ENCODE measurements at places on chromosomes 16 and 17.

- no peak for DNase-seq
Measured at GRCh38 chr17:64058621-64059020, 38.2 kb upstream of the ICAM2 start.

- DNase-seq: no peak
Measured at GRCh38 chr17:3877220-3877619, 15.6 kb downstream of the CAMKK1 start.

GRCh38 chr17:52297230-52298010 is 138.9 kb upstream of the CA10 start:
- no peak for DNase-seq

DNA sequence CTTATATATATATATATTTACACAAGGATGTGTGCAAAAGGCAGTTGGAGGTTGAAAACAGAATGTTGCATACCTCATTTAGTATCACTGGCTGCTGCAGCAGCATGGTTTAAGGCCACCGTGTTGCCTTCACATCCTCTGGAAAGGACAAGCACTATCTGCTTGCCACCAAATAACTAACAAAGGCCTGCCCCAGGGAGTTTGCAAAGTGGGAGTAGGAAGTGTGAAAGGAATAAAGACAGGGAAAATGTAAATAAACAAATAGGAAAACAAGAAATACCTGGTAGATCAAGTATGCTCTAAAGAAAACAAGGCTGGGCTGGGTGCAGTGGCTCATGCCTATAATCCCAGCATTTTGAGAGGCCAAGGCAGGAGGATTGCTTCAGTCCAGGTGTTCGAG is 33.5 kb upstream of the GFOD2 start:
- DNase-seq: no peak

DNA sequence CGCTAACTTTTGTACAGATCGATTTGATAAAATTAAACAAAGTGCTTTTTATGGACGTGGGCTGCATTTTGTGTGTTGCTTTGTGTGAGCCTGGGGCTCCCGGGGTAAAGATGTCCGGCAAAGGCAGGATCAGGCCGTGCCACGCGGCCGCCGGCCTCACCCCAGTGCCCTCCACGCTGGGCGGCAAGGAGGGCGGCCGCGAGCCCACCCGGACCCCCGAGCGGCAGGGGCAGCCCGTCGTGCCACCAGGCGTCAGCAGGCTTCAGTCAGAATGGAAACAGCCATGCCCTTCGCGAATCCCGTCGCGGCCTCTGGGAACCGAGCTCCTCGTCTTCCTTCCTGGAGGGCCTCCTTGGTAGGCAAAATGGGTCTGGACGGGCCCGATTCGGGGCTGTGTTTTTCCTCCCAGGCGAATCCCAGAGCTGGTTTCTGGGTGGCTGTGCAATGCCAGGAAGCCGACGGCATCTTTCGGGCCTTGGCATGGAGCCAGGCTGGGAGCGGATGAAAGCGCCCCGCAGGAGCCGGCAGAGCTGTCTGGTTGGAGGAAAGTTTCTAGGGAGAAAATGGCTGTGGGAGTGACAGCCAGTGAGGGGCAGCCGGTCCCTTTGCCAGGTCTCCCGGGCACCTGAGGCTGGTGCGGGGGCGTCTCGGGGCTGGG is 5.5 kb downstream of the SOX8 start:
- DNase-seq: no peak

DNA sequence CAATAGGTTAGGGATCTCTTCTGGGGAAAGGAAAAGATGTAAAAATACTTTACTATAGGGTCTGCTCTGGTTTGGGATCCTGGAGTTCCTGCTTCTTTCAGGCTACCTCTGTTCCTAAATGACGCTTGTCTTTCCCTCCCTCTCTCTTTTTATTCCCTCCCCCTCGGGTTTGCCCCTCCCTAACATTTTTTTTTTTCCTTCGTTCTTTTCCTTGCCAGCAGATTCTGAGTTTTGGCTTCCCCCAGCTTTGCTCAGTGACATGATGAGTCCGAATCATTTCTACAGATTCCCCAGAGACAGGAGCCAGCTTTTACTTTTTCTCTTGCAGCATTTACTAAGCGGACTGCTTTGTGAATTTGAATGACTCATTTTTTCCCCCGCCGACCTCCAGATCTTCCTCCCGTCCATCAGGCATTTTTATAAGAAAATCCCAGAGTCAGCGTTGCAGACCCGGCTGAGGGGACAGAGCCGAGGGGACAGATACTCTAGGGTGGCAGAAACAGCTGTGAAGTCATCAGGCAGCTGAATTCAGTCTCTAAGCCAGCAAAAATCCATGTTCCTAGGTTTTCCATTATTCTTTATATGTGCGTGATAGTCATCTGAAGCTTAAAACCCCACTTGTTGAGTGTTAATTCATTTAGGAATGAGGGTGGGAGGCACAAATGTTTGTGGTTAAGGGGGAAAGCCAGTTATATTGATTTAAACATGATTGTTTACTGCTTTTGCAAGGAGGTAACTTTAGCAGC is at the start of gene TMEM100:
TMEM100 (minus strand) TSS at position 123 of the 746 bp plus-strand sequence. CDS start 1,794 bp downstream, outside the sequence.
- DNase-seq: no peak

GRCh38 chr16:10145542-10146035 is 36.6 kb downstream of the GRIN2A start:
- DNase-seq: no peak

DNA sequence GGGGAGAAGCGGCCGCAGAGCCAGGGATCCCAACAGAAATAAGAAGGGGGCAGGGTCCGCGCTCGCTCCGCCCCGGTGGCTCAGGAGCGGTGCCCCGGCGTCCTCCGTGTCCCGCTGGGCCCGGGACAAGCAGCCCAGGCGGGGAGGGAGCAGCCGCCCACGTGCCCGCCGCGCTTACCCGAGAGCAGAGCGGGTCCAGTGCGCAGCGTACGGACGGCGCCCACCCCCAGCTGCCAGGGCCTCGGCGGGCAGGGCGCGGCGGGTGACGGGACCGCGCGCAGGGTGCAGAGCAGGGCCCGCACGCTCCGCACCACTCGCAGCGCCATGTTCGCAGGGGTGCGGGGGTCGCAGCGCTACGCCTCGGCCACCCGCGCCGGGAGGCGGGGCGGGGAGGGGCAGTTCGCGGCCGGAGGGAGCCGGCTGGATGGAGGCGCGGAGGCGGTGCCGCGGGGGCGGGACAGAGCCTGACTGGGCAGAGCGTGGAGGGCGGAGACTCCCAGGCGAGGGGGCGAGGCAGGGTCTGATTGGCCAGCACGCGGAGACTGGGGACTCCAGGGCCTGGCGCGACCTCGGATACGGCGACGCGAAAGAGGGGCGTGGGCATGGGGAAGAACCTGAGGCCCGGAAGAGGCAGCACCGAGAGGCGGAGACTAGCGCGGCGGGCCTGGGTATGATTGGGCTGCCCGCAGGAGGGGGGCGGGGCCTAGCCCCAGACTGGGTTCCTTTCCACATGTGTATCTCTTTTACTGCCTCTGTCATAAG is at the start of gene GCSH:
GCSH (minus strand) TSS at position 443 of the 762 bp plus-strand sequence; CDS start at position 326, 117 bp downstream.
- peak; percentile 99 for DNase-seq

DNA sequence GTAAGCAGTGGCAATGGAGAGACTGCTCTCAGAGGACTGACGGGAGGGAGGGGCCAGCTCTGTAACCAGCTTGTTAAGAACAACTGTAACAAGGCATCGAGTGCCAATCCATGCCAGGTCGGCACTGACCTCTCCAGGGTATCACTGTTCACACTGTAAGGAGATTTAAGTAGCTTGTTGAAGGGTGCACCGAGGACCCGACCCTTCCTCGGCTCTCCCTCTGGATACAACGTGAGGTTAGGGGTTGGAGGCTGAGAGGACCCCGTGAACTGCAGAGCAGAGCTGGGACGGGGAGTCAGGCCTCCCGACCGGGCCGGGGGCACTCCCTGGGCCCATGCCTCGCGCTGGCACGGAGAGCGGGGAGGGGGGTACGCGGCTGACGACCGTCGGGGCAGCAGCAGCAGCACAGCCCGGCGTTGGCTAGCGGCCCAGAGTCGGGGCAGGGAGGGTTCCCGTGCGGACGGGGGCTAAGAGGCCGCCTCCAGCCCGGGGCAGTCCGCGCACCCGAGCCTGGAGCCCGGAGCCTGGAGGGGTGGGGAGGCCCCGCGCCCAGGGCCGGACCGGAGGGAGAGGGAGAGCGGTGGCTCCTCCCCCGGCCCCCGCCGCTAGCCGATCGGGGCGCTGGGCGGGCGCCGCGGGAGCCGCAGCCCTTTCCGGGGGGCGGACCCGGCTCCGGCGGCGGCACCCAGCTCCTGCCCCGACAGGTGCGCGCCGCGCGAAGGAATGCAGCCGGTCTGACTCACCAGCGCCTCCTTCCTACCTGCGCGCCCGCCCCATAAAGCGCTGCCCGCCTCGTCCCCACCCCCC is at the start of gene ITGB4:
ITGB4 (plus strand) TSS at position 804 of the 807 bp plus-strand sequence. CDS start 3,245 bp downstream, outside the sequence.
- DNase-seq: peak; percentile 72

- peak; percentile 66 for DNase-seq
Measured at GRCh38 chr16:84548971-84549844, 44.7 kb upstream of the MEAK7 start.

DNA sequence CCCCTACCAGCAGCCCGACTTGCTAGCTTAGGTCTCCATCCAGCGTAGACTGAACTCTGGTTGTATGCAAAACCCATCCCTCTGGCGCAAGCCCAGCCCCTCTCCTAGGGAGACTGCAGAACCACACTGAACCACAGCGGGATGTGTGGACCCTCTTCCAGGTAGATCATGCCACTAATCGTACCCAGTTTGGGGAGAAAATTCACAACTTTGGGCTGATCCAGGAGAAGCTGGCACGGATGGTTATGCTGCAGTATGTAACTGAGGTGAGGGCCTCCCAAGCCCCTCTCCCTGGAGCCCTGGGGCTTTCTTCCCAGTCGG is 3.2 kb downstream of the ACADVL start:
- no peak for DNase-seq

- DNase-seq: no peak
Measured at GRCh38 chr17:37067555-37068111, 118.9 kb downstream of the AATF start.

DNA sequence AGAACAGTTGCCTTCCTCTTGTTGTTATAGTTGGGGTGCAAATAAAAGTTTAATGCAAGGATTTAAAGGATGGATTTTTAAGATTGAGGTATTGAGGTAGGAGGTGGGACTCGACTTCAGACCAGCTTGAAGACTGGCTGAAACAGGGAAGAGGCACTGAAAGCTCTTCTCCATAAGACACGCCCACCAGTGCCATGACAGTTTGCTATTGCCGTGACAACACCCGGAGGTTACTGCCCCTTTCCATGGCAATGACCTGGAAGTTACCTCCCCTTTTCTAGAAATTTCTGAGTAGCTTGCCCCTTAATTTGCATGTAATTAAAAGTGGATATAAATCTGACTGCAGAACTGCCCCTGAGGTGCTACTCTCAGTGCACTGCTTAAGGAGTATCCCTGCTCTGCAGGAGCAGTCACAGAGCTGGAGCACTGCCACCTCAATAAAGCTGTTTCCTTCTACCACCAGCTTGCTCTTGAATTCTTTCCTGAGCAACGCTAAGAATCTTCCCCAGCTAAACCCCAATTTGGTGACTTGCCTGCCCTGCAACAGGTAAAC is 122.6 kb downstream of the SHISA6 start:
- no peak for DNase-seq
